Activated T-cell treated with anti-CD3 and anti-CD28 coated beads for 1 hour (primary cell): ENCODE measurements at places on chromosomes 5 and 9.

GRCh38 chr9:113160571-113160970 lies 9.8 kb downstream of the SLC31A2 start:
- no peak for DNase-seq

DNA sequence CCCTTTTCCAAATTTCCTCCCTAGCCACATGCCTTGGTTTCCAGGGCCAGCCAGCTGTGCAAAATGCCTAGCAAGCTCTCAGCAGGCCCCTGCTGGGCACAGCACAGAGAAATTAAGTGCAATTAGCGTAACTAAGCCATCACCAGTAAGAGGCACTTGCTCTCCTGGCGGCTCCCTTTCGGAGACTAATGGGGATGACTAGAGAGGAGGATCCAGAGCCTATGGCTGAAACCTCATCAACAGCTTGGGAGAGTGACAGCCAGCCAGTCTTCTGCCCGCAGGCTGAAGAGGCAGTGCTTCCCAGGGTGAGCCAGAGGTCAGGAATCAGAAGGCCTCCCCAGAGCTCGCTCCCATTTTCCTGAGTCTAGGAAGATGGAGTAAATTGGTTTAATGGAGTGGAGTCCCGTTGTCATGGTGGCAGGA lies 108.4 kb downstream of the KCNIP1 start:
- DNase-seq: no peak

DNA sequence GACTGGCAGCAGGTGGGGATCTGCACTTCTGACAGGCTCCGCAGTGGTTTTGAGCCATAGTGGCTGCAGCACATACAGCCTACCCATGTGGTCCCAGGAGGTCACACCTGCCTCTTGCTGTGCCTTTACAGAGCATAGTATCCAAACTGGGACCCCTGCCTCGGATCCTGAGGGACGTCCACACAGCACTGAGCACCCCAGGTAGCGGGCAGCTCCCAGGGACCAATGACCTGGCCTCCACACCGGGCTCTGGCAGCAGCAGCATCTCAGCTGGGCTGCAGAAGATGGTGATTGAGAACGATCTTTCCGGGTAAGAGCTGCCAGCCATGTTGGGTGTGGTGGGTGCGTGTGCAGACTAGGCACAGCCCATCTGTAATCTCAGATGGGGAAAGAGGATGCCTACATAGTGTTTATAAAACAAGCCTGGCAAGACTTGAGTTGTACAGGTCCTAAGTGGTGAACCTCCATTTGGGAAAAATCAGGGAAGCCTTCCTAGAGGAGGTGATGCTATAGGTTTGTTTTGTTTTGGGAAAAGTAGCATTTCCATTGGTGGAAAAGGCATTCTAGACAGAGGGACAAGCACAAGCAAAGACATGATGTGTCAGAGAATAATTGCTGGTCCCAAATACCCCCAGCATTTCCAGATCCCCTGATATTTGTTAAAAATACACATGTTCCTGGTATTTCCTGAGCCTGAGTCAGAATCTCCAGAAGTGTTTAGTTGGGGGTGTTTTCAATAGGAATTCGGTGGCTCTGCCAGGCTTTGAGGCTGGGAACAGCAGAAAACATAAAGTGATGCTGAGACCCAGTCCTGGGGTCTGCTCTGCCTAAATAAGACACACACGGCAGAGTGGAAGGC lies 119.2 kb downstream of the DAB2IP start:
- DNase-seq: no peak

DNA sequence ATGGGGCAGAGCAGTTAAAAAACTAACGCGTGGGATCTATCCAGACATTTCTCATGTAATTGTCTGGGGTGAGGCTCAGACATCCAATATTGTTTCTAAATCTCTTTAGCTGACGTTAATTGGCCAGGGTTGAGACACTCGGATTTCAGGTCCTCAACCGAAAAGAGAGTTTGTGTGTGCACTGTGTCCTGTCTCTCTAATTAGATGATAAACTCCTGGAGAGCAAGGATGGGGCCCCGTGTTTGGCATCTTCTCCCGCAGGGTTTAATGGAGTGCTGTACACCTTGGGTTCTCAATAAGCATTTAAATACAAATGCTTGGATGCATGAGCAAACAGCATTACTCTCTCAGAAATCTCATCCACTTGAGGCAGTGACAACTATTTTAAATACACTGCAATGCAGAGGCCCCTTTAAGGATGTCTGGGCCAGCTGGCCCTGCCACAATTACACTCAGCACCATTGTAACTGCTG lies 139.6 kb downstream of the MTX3 start:
- DNase-seq: no peak

GRCh38 chr5:131754363-131754762 lies 42.5 kb downstream of the FNIP1 start:
- no peak for DNase-seq

GRCh38 chr9:136255166-136255538 lies 9.5 kb upstream of the QSOX2 start:
- DNase-seq: no peak

- no peak for DNase-seq
Observed at GRCh38 chr9:129623331-129623730, 2.4 kb upstream of the C9orf50 start.

DNA sequence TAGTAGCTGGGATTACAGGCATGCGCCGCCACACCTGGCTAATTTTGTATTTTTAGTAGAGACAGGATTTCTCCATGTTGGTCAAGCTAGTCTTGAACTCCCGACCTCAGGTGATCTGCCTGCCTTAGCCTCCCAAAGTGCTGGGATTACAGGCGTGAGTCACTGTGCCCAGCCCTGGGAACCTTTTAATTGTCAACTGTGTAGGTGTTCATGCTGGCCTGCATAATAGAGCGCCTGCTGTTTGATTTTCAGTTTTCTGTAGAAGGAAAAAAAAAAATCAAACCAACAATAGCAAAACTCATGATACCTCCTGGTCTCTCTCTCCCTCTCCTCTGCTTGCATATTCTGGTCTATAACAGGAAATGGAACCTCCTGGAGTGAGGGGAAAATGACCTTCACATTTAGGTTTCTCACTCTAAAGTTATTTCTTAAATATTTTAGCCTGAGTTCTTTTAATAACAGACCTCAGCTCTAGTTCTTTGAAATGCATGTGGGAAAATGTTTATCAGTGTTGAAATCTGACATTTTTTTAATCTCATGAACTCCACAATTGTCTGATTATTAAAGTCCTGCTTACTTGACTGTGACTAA lies 51.7 kb downstream of the EXOSC2 start:
- DNase-seq: no peak

- DNase-seq: no peak
Observed at GRCh38 chr9:109963079-109963478, 183.1 kb downstream of the PALM2AKAP2 start.

- no peak for DNase-seq
Observed at GRCh38 chr9:100619665-100620064, 41.8 kb downstream of the CAVIN4 start.

DNA sequence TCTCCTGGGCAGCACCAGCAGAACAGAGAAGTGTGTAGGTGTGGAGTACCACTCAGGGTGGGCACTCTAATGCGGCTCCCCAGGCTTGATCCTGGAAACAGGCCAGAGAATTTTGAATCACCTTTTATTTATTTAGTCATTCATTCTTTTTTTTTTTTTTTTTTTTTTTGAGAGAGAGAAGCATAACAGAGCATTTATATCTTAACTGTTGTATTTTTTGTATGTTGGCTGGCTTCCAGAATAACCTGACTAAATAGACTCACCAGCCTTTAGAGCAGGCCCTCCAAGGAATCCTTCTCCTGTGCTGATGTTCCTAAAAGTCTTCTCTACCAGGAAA lies 153.4 kb downstream of the PIK3R1 start:
- no peak for DNase-seq

- DNase-seq: no peak
Observed at GRCh38 chr5:83864652-83865051, 144.0 kb upstream of the HAPLN1 start.
